ENCODE measurements at places on chromosomes 7 and 10. TPM values are rescaled to one million over a fixed set of nuclear protein-coding genes. Genes with fewer than 3 reads are reported as not detected.

GET4 gene
- total RNA-seq = 16.2 TPM

TAS2R3 gene
- total RNA-seq = 1.0 TPM

RAMP3 gene
- not detected for total RNA-seq

GPRIN2 gene
- not detected for total RNA-seq

OR13A1 gene
- total RNA-seq = 3.2 TPM

C7orf57 gene
- not detected for total RNA-seq

DPYSL4 gene
- 0.11 TPM for total RNA-seq

CYP2C19 gene
- total RNA-seq = not detected

SVOPL gene
- not detected for total RNA-seq

TUBAL3 gene
- total RNA-seq = 0.11 TPM

NAT16 gene
- not detected for total RNA-seq

RPEL1 gene
- total RNA-seq = not detected

RASA4 gene
- total RNA-seq = 4.5 TPM

OPN4 gene
- total RNA-seq = not detected

HHEX gene
- 84.2 TPM for total RNA-seq

DNA sequence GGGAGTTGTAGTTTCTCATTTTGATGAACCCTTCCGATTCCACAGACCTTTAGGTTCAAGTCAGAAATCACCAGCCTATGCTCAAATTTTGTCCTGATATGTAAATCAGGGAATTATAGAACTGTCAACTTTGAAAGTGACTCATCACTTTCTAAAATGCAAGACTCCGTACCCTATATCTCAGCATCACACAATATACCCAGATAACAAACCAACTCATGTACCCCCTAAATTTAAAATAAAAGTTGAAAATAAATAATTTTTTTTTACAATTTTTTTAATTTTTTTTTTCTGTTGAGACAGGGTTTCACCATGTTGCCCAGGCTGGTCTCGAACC, 393 bp upstream of the ARHGAP19 start:
- no peak for DNase-seq
- H3K36me3 ChIP-seq = no peaks in the 10 kb centered on the region
- no peak overlapping the region for H3K27ac ChIP-seq
- H3K4me3 ChIP-seq = peak overlapping the region; percentile 84

GRCh38 chr7:112533591-112533990, 52.8 kb downstream of the LSMEM1 start:
- no peaks in the 10 kb centered on the region for H3K27me3 ChIP-seq
- H3K27ac ChIP-seq = no peak overlapping the region
- no peaks in the 10 kb centered on the region for H3K4me1 ChIP-seq
- DNase-seq = no peak
- H3K36me3 ChIP-seq = no peaks in the 10 kb centered on the region
- H3K4me3 ChIP-seq = no peak overlapping the region

- no peak for DNase-seq
- H3K4me1 ChIP-seq = no peaks in the 10 kb centered on the region
- H3K4me3 ChIP-seq = no peak overlapping the region
Observed at GRCh38 chr7:134695321-134695860, 48.7 kb downstream of the BPGM start.

GRCh38 chr7:27210441-27211083, 10.7 kb upstream of the HOXA13 start:
- peak; percentile 76 for DNase-seq
- H3K36me3 ChIP-seq = no peaks in the 10 kb centered on the region
- no peak overlapping the region for H3K4me3 ChIP-seq
- H3K4me1 ChIP-seq = no peaks in the 10 kb centered on the region

DNA sequence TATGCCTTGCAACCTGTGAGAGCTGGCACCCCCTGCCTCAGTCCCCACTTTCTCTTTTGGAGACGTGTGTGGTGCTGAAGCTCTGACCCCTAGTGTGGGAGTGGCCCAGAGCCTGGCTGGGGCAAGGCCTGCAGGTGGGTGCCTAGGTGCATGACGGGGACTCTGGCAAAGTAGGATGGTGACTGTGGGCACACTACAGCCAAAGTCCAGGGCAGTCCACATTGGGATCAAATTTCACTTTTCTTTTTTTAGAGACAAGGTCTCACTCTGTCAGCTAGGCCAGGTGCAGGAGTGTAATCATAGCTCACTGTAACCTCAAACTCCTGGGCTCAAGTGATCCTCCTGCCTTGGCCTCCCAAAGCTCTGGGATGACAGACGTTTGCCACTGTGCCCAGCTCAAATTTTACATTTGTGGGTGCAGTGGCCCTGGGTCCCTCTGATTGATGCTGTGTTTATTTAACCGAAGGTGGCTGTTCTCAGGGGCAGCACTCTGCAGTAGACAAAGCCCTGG, 52.3 kb downstream of the NEURL1 start:
- H3K27ac ChIP-seq = peak overlapping the region; percentile 85
- no peaks in the 10 kb centered on the region for H3K27me3 ChIP-seq
- H3K4me3 ChIP-seq = no peak overlapping the region
- no peaks in the 10 kb centered on the region for H3K36me3 ChIP-seq
- peak; percentile 48 for DNase-seq

GRCh38 chr7:55309040-55309991, 55.8 kb upstream of the LANCL2 start:
- H3K4me1 ChIP-seq = peaks cover 12% of the 10 kb centered on the region
- H3K36me3 ChIP-seq = no peaks in the 10 kb centered on the region
- DNase-seq = no peak
- no peaks in the 10 kb centered on the region for H3K27me3 ChIP-seq

GRCh38 chr10:97869091-97870042, 19.7 kb downstream of the GOLGA7B start:
- H3K36me3 ChIP-seq = no peaks in the 10 kb centered on the region
- no peak overlapping the region for H3K27ac ChIP-seq
- H3K4me3 ChIP-seq = no peak overlapping the region
- peak; percentile 75 for DNase-seq

DNA sequence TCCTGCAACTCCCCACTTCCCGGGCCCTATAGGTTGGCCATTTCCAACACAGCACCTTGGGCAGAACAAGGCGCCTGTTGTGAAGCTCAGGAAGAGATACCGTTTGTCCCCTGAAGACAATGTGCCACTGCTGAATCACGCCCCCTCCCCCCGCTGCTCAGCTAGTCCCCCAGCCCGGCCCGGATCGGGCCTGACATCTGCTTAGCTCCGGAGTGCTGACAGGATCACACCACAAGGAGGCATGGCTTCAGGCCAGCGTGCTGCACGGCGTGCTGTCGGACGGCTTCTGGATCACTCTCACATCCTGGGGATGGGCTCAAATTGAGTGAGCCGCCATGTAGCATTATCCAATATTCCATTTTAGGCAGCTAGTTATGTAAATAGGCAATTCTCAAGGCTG, 62.1 kb upstream of the EFCAB10 start:
- no peaks in the 10 kb centered on the region for H3K27me3 ChIP-seq
- no peak overlapping the region for H3K4me3 ChIP-seq
- H3K4me1 ChIP-seq = no peaks in the 10 kb centered on the region
- H3K36me3 ChIP-seq = no peaks in the 10 kb centered on the region
- DNase-seq = no peak
- no peak overlapping the region for H3K27ac ChIP-seq

DNA sequence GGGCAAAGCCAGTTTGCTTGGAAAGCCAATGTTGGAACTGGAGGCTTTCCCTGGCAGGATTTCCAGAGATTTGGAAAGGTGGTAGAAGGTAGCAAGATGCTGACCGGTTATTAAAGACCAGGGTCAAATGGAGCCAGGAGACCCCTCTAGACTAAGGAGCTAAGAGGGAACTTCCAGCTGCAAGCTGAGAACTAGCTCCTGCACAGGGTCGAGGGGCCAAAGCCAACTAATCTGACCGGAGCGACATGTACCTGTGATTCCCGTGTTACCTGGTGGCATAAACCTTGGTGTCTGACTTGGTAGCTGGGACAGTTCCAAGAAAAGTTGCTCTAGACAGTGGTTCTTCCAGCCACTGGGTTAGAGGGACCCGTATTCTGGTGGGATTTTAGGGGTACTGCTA, 41.8 kb downstream of the SPDYE5 start:
- H3K4me1 ChIP-seq = peaks cover 12% of the 10 kb centered on the region
- no peak overlapping the region for H3K27ac ChIP-seq
- H3K4me3 ChIP-seq = no peak overlapping the region
- no peaks in the 10 kb centered on the region for H3K36me3 ChIP-seq

- no peak overlapping the region for H3K4me3 ChIP-seq
- H3K4me1 ChIP-seq = no peaks in the 10 kb centered on the region
- no peak overlapping the region for H3K27ac ChIP-seq
- no peak for DNase-seq
- no peaks in the 10 kb centered on the region for H3K27me3 ChIP-seq
Observed at GRCh38 chr7:123824754-123825067, 20.3 kb upstream of the HYAL4 start.

- no peak overlapping the region for H3K4me3 ChIP-seq
- no peak overlapping the region for H3K27ac ChIP-seq
- no peaks in the 10 kb centered on the region for H3K36me3 ChIP-seq
- no peaks in the 10 kb centered on the region for H3K4me1 ChIP-seq
Observed at GRCh38 chr7:102895602-102896001, 17.2 kb upstream of the LRRC17 start.

GRCh38 chr7:10075866-10076265, 897.8 kb upstream of the PHF14 start:
- no peak for DNase-seq
- H3K4me3 ChIP-seq = no peak overlapping the region
- no peaks in the 10 kb centered on the region for H3K36me3 ChIP-seq

- H3K4me3 ChIP-seq = no peak within 1 kb of the TSS
- no peaks in the 10 kb centered on the region for H3K27me3 ChIP-seq
- no peaks in the 10 kb centered on the region for H3K4me1 ChIP-seq
- H3K27ac ChIP-seq = no peak within 1 kb of the TSS
- no peak for DNase-seq
- no peaks in the 10 kb centered on the region for H3K36me3 ChIP-seq
Observed at GRCh38 chr10:17454161-17455014, at the start of gene ST8SIA6. Gene ST8SIA6, minus strand, starts transcription at chr10:17454595. Its CDS starts 340 bp downstream, at chr10:17454255.

- no peak overlapping the region for H3K27ac ChIP-seq
- DNase-seq = no peak
- no peaks in the 10 kb centered on the region for H3K36me3 ChIP-seq
Observed at GRCh38 chr10:13078912-13079775, 20.8 kb upstream of the OPTN start.

GRCh38 chr7:30564243-30564892, 30.3 kb upstream of the GARS1 start:
- H3K27ac ChIP-seq = no peak overlapping the region
- no peak overlapping the region for H3K4me3 ChIP-seq
- H3K27me3 ChIP-seq = no peaks in the 10 kb centered on the region

- H3K4me3 ChIP-seq = no peak overlapping the region
- no peaks in the 10 kb centered on the region for H3K27me3 ChIP-seq
- H3K36me3 ChIP-seq = no peaks in the 10 kb centered on the region
- no peaks in the 10 kb centered on the region for H3K4me1 ChIP-seq
- no peak for DNase-seq
Observed at GRCh38 chr7:55493408-55493807, 78.9 kb downstream of the VOPP1 start.

GRCh38 chr10:111209692-111210091, 132.9 kb downstream of the ADRA2A start:
- no peaks in the 10 kb centered on the region for H3K4me1 ChIP-seq
- H3K36me3 ChIP-seq = no peaks in the 10 kb centered on the region
- H3K4me3 ChIP-seq = no peak overlapping the region
- H3K27ac ChIP-seq = no peak overlapping the region
- H3K27me3 ChIP-seq = no peaks in the 10 kb centered on the region

- no peak overlapping the region for H3K4me3 ChIP-seq
- no peak overlapping the region for H3K27ac ChIP-seq
- no peaks in the 10 kb centered on the region for H3K36me3 ChIP-seq
- no peaks in the 10 kb centered on the region for H3K4me1 ChIP-seq
Observed at GRCh38 chr10:84392181-84392580, 63.8 kb downstream of the CCSER2 start.

DNA sequence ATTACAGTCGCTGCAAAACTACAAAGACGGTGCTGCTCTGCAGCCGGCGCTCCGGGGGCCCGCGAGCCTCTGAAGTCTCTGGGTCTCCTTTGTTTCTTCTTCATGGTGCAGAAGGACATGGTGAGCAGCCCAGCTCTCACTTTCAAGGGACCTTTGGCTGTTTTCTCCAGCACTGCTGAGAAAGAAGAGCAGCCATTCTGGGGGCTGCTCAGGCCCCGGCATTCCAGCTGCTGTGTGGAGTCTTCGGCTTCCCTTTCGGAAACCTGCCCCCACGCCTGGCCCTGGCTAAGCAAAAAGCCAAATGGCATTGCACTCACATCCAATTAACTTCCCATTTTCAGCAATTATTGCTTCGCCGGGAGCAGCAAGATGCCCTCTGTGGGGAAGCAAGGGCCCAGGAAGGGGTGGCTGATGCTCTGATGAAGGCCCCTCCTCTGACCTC, 555.7 kb downstream of the PTPRN2 start:
- no peak for DNase-seq
- no peak overlapping the region for H3K27ac ChIP-seq
- no peaks in the 10 kb centered on the region for H3K4me1 ChIP-seq
- no peak overlapping the region for H3K4me3 ChIP-seq

GRCh38 chr7:89517815-89518214, 636.5 kb upstream of the STEAP1 start:
- H3K36me3 ChIP-seq = no peaks in the 10 kb centered on the region
- no peaks in the 10 kb centered on the region for H3K4me1 ChIP-seq
- no peaks in the 10 kb centered on the region for H3K27me3 ChIP-seq
- no peak overlapping the region for H3K27ac ChIP-seq
- H3K4me3 ChIP-seq = no peak overlapping the region

All from Karpas-422 (cell line).